ENCODE measurements at places on chromosomes 2 and 18.

DNA sequence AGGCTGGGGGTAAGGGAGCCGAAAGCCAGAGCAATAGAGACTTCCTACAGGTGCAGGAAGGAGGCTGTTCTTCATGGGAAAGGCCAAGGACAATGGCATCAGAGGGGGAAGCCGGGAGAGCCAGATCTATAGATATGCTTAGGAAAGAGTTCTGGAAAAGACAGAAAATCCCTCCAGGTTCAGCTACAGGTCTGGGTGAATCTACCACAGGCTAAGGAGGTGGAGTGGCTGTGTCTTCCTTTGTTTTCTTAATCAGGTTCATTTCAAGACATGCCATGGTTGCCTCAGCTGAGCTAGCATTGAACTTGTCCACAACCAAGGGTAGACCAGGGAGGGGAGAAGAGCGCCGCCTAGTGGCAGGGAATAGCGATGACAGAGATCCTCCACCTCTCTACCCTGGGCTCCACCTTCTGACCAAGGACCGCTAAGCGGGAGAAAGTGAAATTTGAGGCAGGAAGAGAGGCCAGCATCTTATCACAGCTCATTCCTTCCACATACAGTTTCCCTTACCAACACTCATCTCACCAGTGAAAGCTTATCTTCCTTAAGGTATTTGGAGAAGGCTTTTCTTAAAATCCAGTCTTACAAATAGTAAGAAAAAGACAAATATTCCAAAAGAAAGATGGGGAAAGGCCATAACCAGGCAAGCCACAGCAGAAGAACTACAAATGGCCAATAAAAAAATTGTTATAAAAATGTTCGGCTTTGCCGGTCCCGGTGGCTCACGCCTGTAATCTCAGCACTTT lies 74.2 kb downstream of the VIT start:
- DNase-seq: no peak

GRCh38 chr2:95300450-95300849 lies 3.3 kb downstream of the KCNIP3 start:
- no peak for DNase-seq

DNA sequence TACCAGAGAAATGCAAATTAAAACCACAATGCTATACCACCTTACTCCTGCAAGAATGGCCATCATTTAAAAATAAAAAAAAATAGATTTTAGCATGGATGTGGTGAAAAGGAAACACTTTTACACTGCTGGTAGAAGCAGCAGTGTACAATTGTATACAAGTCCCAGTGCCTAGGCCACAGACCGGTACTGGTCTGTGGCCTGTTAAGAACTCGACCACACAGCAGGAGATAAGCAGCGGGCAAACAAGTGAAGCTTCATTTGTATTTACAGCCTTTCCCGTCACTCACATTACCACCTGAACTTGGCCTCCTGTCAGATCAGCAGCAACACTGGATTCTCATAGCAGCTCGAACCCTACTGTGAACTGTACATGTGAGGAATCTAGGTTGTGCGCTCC lies 60.7 kb upstream of the DSC1 start:
- no peak for DNase-seq

DNA sequence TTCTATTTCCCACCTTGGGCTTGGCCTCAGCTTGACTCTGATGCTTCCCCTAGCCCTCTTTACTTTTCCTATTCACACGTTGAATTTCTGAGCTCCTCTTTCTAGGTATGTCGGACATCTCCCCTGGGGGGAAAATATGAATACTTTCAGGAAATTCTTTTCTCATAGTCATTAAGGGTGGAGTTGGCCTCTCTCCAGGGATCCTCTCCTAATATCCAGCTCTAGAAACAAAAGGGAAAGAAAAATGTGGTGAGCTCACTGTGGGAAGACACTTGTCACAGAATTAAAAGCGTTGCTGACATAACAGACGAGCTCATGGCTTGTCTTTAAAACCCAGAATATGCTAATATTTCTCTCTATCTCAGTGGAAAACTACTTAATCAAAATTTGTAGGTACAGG lies 132.7 kb upstream of the MEX3C start:
- DNase-seq: no peak

DNA sequence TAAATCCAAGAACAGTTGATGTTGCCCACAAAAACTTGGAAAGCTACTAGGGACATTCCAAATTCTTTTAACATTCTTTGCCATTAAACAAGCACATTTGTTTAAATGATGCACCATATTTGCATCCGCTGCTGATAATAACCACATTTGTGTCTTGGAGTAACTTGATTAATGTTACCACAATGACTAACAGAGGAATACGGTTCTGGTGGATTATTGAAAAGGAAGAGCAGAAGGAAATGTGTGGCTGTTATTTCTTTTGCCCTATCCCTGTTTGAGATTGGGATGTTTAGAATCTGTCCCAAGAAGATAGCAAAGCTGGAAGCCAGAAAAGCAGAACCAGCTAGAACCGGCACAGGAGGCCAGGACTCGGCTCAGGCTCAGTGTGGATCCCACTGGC lies 39.2 kb upstream of the RASGRP3 start:
- no peak for DNase-seq

GRCh38 chr2:40741532-40741931 lies 289.6 kb upstream of the SLC8A1 start:
- no peak for DNase-seq

GRCh38 chr2:219902891-219903552 lies 275.6 kb downstream of the SLC4A3 start:
- DNase-seq: no peak

DNA sequence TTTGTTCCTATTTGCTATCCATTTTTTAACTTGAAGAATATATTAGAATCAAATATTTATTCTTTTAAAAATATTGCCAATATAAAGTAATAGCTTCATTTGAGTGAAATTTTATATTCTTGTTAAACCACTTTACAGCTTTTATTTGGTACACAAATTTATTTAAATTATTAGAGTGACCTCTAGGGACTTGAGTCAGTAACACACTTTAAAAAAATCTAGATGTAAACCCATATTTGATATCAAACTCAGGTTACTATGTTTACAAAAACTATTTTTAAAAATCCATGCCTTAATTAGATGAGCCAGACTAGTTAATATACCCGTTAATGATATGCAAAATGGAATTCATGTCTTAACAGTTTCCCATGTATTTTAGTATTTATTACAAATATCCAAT lies 134.6 kb downstream of the MAP4K4 start:
- no peak for DNase-seq

GRCh38 chr2:69065735-69066336 lies 52.9 kb downstream of the ANTXR1 start:
- no peak for DNase-seq

Data from RWPE2 (cell line).